ENCODE measurements at places on chromosomes 2 and 18.

- no peak for DNase-seq
Measured at GRCh38 chr18:78742218-78742745, 237.3 kb upstream of the SALL3 start.

DNA sequence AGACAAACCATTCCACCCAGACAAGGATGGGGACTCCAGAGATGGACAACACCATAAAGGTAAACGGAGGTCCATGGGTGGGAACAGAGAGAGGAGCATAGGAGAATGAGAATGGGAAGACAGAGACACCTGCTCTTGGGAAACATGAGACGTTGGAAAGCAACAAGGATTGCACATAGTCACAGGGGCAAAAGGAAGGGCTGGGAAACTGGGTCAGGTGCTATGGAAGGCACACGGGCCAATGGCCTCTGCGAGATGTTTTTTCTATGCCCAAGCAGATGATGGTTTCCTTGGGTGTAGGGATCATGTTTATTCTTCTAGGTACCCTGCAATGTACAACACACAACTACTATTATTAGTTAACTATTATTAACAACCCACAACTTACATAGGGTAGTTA lies 143.6 kb upstream of the AGAP1 start:
- no peak for DNase-seq

- DNase-seq: no peak
Measured at GRCh38 chr2:7239078-7239477, 321.9 kb downstream of the RNF144A start.

DNA sequence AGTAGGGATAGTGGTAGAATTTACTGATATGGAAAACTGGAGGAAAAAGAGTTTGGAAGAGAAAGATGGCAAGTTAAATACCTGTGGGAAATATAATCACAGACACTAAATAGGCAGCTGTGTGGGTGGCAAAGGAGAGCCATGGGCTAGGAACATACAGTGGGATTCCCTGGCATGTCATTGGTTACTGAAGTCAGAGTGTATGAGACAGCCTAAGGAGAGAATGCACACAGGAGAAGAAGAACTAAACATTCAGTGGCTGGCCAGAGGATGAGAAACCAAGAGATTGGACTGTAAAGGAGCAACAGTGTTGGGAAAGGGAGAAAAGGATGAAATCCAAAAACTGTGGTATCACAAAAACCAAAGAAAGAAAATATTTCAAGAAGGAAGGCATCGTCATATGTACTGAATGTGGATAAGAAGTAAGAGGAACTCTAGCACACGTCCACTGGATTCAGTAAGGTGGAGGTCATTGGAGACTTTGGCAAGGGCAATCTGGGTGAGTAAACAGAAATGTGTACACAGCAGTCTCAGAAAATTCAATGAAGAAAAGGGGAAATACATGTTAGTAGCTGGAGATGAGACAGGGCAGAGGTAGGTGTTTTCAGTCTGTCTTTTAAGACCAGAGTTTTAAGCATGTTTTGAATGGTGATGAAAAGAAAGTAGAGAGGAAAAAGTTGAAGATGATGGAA lies 83.3 kb downstream of the SPIRE1 start:
- no peak for DNase-seq

DNA sequence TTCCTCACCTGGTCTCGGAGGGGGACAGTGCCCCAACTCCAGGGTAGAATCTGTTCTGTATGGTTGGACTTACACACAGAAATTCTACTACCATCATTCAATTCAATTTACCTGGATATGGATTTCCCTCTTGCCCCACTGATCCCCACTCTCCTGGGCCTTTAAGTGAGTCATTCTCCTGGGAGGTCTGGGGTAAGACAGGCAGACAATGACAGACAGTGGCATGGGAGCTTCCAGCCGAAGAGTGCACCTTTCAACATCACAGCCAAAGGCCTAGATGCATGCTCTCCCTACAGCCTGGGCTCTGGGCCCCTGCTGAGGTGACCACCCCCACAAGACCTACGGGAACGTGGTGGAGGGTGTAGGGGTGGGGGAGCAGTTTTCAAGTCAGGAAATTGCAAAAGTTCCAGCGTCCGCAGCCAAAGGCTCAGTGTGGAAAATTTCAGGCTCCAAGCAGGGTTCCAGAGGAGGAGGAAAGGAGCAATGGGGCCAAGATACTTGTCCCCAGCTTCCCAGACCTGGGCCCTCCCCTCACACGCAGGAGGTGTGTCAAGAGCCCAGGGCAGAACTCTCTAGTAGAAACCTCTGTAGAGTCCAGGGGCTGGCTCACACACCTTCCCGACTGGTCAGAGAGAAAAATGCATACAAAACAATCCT lies 296.4 kb downstream of the CYP26B1 start:
- no peak for DNase-seq

DNA sequence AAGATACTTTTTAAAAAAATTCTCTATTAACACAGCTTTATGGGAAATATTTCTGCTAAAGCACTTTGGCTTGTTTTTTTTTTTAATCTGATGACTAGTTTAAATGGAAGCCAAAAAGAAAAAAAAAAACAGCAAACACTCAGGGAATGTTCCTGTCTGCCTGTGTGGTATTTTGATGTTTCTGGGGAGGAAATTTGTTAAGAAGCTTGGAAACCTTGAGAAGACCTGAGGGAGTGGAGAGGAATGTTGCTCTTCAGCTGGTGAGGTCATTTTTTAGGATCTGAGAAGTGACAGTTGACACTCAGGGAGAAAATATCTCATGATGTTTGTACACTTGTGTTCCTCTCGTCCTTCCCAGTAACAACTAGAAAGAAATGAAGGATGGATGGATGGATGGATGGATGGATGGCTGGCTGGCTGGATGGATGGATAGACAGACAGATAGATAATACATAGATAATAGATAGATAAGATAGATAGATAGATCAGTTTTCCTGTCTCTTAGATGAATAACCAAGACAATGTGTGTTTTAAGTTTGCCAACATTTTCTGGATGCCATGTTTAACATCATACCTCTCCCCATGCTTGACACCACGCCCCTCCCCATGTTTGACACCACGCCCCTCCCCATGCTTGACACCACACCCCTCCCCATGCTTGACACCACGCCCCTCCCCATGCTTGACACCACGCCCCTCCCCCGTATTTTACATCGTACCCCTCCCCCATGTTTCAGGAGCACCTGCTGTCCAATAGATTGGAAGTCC lies 84.8 kb downstream of the CTIF start:
- no peak for DNase-seq
